ENCODE measurements at places on chromosomes 5 and 9. TPM values are rescaled to one million over a fixed set of nuclear protein-coding genes. Genes with fewer than 3 reads are reported as not detected.

DNA sequence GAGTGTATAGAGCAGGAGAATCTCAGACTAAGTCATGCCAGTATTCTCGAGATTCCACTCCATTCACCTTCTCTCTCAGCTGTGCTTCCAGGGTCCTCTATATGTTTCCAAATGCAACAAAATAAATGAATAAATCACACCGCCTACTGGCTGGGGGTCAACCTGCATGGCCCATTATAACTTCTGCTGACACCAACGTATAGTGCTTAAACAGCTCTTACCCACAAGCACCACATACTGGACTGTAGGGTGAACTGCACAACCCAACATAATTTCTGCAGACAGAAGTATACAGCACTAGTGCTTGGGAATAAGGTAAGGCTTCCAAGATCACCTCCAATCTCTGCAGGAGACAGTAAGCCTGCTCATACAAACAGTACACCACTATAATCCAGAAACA lies 33.1 kb upstream of the HTR4 start:
- no peak overlapping the region for H3K27ac ChIP-seq
- no peaks in the 10 kb centered on the region for H3K27me3 ChIP-seq
- DNase-seq, result no peak

GRCh38 chr9:126957687-126958053 lies 43.1 kb downstream of the RALGPS1 start:
- H3K27me3 ChIP-seq, result no peaks in the 10 kb centered on the region
- no peak overlapping the region for H3K27ac ChIP-seq
- H3K36me3 ChIP-seq, result no peaks in the 10 kb centered on the region
- no peak for DNase-seq

GRCh38 chr9:98801969-98802371 lies 5.5 kb upstream of the GALNT12 start:
- no peak for DNase-seq
- no peak overlapping the region for H3K4me3 ChIP-seq
- H3K27me3 ChIP-seq, result peaks cover 22% of the 10 kb centered on the region

DNA sequence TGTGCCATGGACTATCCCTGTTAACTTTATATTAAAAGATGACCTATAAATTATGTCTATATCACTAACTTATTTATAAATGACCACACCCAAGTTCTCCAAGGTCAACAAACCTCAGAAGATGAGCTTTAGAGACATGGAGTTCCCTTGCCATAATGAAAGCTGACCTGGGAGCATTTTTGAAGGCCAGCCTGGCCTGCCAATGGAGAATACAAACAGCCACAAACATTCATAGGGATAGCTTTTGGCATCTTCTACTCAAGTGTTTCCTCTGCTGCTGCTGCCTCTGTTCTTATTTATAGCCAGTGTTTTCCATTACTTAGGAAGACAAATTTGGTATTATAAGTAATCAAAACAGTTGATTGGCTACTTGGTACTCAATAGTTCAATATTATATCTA lies 117.3 kb upstream of the ADAMTS19 start:
- no peak for DNase-seq
- no peak overlapping the region for H3K27ac ChIP-seq
- H3K27me3 ChIP-seq, result no peaks in the 10 kb centered on the region
- no peaks in the 10 kb centered on the region for H3K4me1 ChIP-seq

SPEF2 gene
- total RNA-seq, result 8.2 TPM

FIBCD1 gene
- 0.44 TPM for total RNA-seq

FGD3 gene
- total RNA-seq, result 10.2 TPM

KIF24 gene
- total RNA-seq, result 2.6 TPM

PTPN3 gene
- total RNA-seq, result 14.4 TPM

FBXO4 gene
- 16.7 TPM for total RNA-seq

Data from breast epithelium (tissue), 4 donors.